ENCODE measurements at places on chromosomes 11 and 22. TPM values are rescaled to one million over a fixed set of nuclear protein-coding genes. Genes with fewer than 3 reads are reported as not detected.

EI24 gene
- polyA plus RNA-seq = 15.5 TPM

DNA sequence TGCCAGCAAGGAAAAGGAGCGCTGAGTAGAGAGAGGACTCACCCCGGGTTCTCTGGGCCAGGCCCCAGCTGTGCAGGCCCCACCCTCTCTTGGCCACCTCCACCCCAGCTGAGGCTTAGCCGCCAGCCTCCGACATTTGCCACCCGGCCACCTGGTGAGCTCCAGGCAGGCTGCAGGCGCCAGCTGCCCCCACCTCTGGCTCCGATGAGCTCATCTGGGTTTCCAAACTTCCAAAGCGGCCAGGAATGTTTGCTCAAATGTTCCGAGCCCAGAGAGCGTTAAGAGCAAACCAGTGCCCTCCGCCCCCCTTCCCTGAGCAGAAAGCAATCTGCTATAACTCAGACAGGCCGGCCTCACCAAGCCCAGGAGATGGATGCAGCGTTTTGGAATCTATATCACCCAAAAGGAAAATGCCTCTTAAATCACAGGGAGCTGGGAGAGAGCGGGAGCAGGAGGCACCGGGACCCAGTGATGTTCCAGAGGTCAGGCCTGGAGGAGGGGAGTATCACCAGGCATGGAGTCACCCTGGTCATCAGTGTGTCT is 9.1 kb upstream of the MN1 start:
- H3K4me3 ChIP-seq = no peak overlapping the region
- no peak overlapping the region for H3K27ac ChIP-seq
- no peak for DNase-seq
- H3K36me3 ChIP-seq = no peaks in the 10 kb centered on the region

DNA sequence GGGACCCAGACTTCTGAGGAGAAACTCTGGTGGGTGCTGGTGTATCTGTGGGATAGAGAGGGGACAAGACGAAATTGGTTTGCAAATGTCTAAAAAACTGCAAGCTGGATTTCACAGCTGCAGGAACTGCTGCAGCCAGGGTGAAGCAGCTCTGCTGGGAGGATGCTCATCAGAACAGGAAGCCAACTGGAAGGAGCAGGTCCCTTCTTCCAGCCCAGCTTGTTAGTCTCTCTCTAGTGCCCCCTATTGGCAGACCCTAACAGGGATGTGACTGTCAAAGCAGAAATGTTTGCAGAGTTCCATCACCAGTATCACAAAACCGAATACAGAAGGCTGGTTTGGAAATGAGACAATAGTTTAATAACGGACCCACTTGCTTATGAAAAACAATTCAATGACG is 74.8 kb upstream of the SLC22A12 start:
- no peak overlapping the region for H3K27ac ChIP-seq
- H3K36me3 ChIP-seq = no peaks in the 10 kb centered on the region
- H3K27me3 ChIP-seq = no peaks in the 10 kb centered on the region
- DNase-seq = no peak

DNA sequence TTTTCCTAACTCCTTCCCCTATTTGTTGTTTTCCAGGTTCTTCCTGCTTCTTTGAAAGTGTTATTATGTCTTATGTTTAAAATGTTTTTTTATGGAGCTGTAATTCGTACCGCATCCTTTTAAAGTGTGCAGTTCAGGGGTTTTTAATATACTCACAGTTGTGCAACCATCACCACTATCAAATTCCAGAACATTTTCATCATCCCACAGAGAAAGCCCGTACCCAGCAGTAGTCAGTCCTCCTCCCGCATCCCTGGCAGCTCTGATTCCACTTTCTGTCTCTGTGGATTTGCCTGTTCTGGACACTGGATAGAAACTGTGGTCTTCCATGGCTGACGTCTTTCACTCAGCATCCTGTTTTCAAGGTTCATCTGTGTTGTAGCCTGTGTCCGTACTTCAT is 73.7 kb downstream of the JAM3 start:
- H3K4me1 ChIP-seq = no peaks in the 10 kb centered on the region
- peaks cover 63% of the 10 kb centered on the region for H3K36me3 ChIP-seq
- no peak overlapping the region for H3K4me3 ChIP-seq
- DNase-seq = no peak
- no peak overlapping the region for H3K27ac ChIP-seq

DNA sequence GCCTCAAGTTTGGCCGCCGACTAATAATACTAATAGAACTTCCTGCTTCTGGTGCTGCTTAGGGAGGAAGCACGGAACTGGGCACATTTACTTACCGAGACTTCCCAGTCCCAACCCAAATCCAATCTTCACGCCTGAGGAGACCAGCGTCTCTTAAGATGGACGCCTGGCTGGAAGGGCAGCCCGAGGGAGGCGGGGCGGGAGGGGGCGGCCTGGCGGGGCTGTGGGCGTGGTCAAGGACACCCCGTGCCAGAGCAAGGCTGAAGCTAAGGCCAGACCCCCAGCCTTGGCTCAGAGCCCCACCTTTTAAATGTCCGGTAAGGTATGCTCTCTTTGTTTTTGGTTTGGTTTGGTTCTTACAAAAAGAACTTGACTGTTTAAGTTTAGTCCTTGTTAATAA is at the start of gene GDPD4:
GDPD4 (minus strand) TSS at position 177 of the 400 bp plus-strand sequence. CDS start 16,549 bp downstream, outside the sequence.
- H3K4me1 ChIP-seq = no peaks in the 10 kb centered on the region
- DNase-seq = no peak
- H3K4me3 ChIP-seq = no peak within 1 kb of the TSS
- no peaks in the 10 kb centered on the region for H3K27me3 ChIP-seq
- H3K27ac ChIP-seq = no peak within 1 kb of the TSS

PAMR1 gene
- 2.6 TPM for polyA plus RNA-seq

DNA sequence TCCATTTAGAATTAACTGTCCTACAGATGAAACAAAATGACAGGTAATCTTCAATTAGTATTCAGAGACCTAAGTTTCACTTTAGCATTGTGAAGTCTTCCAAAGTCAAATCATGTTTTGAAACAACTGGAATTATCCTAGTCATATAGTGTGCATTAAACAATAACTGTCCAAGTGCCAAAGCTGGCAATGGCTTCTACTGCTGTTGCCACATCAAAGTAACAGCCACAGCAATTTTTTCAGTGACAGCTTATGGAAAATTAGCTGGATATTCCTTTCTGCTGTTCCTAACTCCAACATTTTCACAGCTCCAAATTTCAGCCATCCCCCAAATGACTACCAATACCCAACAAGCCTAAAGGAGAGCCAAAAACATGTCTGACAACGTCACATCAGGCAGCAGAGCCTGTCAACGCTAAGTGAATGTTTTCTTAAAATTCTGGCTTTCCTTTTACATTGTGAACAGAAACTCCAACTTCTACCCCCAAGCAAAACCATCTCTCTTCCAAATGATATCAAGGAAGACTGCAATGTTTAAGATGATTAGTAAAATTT is 45.3 kb upstream of the CCDC34 start:
- no peak overlapping the region for H3K27ac ChIP-seq
- no peak for DNase-seq
- H3K27me3 ChIP-seq = no peaks in the 10 kb centered on the region
- no peak overlapping the region for H3K4me3 ChIP-seq
- H3K36me3 ChIP-seq = no peaks in the 10 kb centered on the region
